ENCODE measurements at places on chromosomes 7 and 10. TPM values are rescaled to one million over a fixed set of nuclear protein-coding genes. Genes with fewer than 3 reads are reported as not detected.
A peak's percentile ranks its signal among the peaks of the same experiment; 100 is the strongest.

DNA sequence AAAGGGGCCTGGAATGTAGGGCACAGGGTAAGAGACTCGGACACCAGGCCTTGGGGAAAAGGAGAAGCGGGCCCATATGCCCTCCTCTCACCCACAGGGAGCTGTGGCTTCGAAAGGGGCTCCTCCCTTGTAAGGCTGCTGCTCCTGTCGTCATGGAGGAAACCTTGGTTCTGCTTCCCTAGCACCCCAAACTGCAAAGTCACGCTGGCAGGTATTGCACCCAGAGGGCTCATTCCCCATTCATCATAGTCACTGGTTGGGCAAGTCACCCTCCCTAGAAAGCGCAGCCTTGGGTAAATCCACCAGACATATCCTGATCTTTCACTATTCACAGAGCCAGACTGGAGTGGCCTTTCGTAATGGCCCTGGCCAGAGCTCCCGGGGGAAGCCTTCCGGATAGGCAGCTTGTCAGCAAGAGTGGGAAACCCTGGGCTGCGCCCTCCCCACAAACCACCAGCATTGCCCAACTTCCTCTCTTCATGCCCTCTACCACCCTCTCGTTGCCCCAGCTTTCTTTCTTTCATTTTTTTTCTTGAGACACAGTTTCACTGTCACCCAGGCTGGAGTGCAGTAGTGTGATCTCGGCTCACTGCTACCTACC, 121.0 kb downstream of the HIP1 start:
- DNase-seq = peak; percentile 59

DNA sequence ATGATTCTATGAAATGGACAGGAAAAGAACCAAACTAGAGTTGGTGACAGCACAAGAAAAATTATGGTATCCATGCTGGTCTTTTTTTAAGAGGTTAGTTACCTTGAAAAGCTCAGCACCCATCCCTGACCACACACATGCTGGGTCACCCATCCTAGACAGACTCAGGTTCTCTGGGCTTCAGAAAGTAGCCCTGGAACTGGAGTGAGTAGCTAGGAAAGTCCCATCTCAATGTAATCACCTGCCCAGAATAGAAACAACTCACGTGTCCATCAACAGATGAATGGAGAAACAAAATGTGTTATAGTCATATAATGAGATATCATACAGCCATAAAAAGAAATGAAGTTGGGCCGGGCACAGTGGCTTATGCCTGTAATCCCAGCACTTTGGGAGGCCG, 37.0 kb downstream of the GSDME start:
- DNase-seq = no peak

GRCh38 chr10:3740157-3740871, 44.7 kb downstream of the KLF6 start:
- DNase-seq = no peak

AGMO gene
- 2.4 TPM for total RNA-seq

GRCh38 chr7:2872296-2872874, 28.3 kb upstream of the GNA12 start:
- no peak for DNase-seq

DNA sequence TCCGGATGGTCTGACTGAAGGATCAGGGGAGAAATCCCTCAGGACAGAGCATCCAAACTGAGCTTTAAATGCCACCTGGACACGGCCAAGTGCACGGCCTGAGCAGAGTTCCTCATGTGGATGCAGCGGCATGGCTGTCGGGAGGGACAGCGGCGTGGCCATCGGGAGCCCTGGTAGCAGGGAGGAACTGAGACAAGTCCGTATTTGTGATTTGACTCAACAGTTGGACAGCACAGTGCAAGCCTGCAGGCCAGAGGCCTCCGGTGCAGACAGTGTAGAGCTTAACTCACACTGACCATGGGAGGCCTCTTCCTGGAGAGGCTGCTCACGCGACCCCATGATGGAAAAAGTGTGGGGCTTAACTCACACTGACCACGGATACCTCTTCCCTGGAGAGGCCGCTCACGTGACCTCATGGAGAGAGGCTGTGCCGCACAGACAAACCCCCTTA, 207.4 kb downstream of the DIP2C start:
- DNase-seq = no peak

GRCh38 chr7:47813620-47814260, 134.5 kb downstream of the PKD1L1 start:
- DNase-seq = no peak

ANKRD61 gene
- not detected for total RNA-seq

DNA sequence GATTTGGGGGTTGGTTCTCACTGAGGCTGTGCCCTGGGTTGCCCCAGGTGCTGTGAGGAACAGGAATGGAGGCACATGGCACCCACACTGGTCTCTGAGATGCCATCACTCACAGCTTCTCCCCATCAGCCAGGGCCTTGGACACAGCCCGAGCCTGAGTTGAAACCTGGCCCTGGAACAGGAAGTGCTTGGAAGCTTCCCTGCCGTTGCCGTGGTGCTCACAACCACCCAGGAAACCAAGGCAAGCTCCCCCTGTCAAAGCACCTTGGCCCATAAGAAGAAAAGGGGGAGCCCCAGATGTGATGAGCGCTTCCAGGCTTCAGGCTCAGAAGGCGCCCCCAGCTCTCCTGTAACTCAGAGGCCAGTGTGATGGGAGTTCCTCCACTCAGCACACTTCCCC, at the start of gene BTBD16:
TSS of gene BTBD16 (plus strand) at position 221 of the 400 bp plus-strand sequence. CDS start 3,786 bp downstream, outside the sequence.
- no peak for DNase-seq

AKR1C8 gene
- not detected for total RNA-seq

GRCh38 chr7:50703654-50704053, 79.0 kb downstream of the GRB10 start:
- no peak for DNase-seq

CWF19L1 gene
- 24.9 TPM for total RNA-seq

DNA sequence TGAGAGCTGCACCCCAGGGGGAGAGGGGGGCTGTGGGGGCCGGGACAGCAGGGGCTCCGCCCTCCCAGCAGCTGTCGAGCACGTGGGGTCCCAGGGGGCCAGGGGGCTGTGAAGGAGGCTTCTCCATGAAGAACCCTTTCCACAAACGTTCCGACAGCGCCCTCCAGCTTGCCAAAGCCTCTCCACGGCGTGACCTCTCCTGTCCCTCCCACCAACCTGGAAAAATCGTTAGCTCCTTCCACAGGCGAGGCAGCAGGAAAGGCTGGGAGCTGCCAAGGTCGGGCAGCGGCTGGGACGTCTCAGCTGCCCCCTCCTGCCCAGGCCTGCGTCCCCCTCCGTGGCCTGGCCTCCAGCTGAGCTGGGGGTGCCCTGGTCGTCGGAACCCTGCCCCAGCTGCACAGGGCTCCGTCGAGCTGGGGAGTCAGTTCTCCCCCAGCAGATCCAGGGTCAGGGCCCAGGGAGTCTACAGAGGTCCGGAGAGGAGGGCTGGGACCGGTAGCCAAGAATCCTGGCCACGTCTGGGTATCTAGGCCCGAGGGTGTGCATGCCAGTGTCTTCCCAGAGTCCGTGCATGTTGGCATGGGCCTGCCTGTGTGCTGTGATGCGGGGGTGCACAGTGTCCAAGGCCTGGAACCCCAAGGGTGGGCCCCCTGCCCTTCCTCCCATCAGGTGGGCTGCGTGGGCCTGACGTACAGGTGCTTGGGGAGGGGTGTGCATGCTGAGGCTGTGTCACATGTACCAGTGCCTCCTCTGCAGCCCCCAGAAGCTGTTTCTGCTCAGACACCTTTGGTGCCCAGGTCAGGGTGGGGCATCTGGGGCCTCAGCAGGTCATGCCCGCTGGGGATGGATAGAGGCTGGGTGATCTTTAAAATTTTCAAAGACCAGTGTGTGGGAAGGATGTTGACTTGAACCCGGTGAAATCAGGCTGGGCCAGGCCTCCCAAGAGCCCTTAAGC, 66.5 kb downstream of the UNCX start:
- no peak for DNase-seq

DNA sequence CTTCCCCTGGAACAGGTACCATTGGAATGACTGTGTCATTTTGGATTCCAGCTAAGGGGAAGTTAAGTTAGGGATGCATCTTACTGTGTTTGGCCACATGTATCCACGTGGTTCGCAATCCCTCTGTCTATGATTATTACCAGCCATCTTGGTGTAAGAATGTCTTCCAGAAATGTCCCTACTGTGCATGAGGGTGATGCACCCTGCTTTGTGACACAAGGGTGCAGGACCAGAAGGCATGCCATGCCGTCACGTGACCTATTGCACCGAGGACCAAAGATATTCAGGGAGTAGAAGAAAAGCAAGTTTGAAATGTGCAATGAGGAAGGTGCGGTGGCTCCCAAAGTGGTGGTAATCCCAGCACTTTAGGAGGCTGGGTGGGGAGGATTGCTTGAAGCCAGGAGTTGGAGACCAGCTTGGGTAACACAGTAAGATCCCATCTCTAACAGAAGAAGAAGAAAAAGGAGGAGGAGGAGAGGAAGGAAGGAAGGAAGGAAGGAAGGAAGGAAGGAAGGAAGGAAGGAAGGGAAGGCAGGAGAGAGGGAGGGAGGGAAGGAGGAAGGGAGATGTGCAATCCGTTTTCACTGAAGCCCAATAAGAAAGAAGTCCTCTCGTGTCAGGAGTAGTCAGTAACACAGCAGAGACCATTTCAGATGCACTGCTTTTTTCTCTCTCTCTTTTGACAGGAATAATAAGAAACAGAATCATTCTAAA, 42.5 kb upstream of the USP6NL start:
- no peak for DNase-seq

GRCh38 chr7:1113548-1113885, 25.6 kb downstream of the GPER1 start:
- no peak for DNase-seq

ADRB1 gene
- 1.4 TPM for total RNA-seq

DNA sequence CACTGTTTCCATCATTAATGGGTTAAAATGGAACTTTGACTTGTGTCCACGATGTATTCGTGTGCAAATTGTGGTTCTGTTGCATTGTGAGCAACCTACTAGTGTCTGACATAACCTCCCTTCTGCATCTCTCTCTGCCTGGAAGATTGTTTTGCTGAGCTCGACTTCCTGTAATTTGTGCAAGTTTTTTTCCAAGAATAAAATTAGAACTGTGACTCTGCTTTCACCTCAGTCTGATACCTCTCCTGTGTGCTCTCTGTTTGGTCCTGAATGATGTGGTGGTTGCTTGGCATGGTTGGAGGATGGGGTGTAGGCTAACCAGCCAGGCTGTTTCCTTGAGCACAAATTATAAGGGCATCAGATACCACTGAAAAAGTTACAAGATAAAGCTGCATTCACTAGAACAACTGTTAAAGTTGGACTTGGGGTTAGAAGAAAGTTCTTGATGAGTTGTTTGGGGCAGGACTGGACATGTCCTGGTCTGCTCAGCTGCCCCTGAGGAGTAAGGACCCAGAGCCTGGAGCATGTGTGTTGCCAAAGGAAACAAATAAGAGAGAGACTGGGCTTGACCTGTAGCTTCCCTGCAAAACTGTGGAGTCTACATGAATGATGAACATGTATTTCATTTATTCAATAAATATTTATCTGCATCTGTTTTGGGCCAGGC, 1.9 kb upstream of the VOPP1 start:
- DNase-seq = no peak

DNA sequence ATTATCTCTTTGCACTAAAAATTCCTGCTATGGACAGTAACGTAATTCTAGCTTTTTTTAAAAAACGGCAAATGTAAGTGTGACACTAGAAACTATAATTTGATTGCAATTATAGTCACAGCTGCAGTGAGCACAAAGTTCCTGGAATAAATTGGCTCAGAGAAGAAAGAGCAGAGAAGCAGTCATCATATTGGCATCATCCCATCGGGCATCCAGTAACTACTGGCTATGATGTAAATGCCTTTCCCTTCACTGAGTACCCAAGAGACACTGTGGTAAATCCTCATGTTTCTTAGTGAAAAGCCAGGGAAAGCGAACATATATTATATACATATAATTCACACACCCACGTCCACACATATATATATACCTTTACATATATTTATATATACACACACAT, 43.6 kb downstream of the PIP4K2A start:
- no peak for DNase-seq
